ENCODE measurements at places on chromosomes 5 and 9.

GRCh38 chr5:73274121-73274520, 101.1 kb downstream of the TMEM174 start:
- no peak for DNase-seq

- DNase-seq = peak; percentile 17
Observed at GRCh38 chr5:170479484-170479883, 24.3 kb upstream of the KCNIP1 start.

- DNase-seq = peak; percentile 41
Observed at GRCh38 chr5:33423018-33423630, 17.6 kb upstream of the TARS1 start.

DNA sequence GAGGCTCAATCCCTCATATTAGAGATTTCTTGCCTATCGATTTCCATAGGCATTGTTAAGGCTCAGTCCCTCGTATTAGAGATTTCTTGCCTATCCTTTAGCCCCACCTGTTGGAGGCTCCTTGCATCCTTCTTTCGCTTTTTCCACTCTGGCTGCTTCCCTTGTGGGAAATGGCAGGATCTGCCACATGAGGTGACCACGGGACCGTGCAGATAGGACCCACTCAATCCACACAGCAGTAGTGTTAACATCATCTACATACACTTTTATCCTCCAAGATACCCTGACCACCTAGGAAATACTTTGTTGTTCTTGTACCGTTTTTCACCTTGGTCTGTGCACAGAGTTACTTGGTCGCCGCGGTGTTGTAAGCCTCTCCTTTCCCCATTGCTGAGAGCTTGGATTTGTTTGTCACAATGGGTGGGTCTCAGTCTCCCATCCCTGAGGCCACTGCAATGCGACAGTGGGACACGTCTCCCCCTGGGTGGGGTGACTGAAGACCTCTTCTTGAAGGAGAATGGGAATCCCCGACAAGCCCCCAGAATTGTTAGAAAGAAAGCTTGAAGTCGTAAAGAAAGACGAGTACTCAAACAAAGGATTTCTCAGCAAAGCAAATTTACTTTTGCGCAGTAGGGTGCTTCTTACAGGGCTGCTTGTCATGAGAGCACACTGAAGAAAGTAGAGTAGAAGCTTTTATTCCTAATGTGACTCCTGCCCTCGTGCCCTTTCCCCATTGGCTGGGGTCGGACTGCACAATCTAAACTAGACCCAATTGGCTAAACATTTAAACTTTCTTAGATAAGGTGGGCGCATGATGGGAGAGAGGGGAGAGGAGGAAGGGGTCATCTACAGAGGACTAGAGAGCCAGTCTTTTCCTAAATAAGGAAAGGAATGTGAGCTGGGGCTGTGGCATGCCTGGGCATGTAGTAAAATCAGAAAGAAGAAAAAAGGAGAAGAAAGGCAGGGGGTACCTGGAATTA, 19.8 kb downstream of the IFT74 start:
- peak; percentile 72 for DNase-seq

DNA sequence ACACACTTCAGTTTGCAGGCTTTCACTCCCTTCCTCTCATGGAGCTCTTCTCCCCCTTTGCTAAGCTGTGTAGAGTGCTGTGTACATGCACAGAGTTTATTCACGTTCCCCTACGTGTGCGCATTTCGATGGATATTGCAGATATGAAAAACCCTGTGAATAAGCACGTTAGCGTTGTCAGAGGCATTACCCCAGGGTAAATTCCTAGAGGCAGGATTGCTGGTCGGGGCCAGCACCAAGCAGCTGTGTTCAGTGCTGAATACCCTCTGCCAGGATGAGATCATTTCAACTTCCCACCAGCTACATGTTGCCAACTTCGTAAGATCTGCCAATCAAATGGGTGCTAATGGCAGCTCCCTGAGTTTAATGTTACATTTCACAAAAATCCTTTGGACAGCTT, 172.3 kb upstream of the PPP1R26 start:
- DNase-seq = no peak

DNA sequence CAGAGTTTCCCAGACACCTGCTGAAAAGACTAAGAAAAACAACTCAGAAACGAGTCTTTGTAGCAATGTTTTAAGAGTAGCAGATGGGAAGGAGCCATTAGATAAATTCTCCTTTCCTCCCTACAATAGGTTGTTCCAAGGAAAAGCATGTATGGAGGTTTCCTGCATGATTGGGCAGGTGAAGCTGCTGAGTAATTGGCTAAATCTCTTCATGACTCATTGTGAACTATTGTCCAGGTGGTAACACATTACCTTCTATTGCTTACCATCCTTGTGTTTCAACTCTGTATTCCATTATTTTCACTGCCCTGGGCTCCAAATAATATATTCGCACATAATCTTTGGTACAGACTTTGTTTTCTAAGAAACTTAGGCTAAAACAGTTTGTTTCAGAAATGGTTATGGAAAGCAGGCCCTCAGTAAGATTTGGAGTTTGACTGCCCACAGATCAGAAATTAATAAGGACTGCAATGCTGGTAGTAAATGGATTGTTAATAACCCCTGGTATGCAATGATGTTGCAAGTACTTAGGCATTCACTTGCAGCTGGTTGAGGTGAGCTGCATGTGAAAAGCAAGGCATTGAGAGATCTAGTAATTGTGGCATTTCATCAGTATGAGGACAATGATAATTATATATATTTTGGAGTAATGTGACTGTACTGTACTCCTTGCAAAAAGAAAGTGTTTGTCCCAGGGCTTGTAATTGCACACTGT, 281.4 kb upstream of the VLDLR start:
- no peak for DNase-seq

GRCh38 chr5:146048994-146049703, 56.2 kb downstream of the PLAC8L1 start:
- DNase-seq = peak; percentile 77

GRCh38 chr9:120983259-120983837, 56.8 kb upstream of the TRAF1 start:
- DNase-seq = no peak

- DNase-seq = no peak
Observed at GRCh38 chr5:119949426-119949999, 320.2 kb downstream of the FAM170A start.

DNA sequence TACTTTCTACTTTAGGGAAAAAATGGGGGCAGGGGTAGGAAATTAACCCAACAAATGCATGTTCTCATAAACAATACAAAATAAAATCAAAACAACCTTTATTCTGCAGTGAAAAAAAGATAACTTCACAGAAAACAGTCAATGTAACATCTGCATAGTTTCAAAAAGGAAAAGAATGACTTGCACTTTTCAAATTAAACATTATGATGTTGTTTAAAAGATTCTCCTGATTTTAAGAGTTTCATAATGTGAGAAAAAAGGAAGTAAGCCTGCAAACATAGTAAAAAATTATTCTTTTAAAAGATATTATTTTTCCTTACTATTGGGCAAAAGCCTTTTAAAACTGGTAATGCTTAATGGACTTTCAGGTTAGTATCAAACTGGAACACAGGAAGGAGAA, 7.6 kb downstream of the C9orf72 start:
- no peak for DNase-seq

- DNase-seq = no peak
Observed at GRCh38 chr9:2120926-2121689, 106.0 kb downstream of the SMARCA2 start.

- peak; percentile 56 for DNase-seq
Observed at GRCh38 chr9:749716-750115, 91.8 kb upstream of the DMRT1 start.

- DNase-seq = no peak
Observed at GRCh38 chr5:108953940-108954339, 206.2 kb downstream of the FER start.

DNA sequence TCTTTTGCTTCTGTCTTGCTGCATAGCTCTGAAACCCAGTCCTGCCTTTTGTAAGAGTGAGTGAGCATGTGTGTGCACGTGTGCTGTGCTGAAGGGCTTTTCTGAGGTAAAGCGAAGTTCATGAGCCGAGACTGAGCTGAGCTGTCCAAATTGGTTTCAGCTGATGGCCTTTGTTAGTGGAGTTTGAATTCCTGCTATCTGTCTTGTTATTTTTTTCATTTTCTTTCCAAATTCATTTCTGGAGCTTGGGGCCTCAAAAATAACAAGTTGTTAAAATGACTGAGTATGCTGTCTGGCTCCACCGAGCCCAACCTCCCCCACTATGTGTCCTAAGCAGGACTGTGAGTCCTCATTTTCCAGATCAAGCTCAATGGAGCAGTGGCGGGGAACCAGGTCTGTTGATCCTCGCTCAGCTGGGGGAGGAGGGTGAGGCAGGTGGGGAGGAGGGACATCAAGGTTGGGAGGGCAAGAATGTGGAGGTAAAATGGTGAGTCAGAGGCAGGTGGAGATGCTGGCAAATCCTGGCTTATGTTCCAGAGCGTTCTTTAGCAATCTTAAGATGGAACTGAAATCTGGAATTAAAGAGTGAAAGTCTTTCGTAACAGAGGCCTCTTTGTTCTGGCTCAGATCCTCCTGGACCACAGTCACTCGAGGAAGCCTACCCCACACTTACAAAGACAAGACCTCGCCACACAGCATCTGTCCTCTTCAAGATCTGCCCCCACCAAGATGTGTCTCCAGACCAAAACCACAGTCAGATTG, 63.9 kb downstream of the SREK1 start:
- no peak for DNase-seq

- no peak for DNase-seq
Observed at GRCh38 chr5:151925340-151925739, 689 bp upstream of the GLRA1 start.

DNA sequence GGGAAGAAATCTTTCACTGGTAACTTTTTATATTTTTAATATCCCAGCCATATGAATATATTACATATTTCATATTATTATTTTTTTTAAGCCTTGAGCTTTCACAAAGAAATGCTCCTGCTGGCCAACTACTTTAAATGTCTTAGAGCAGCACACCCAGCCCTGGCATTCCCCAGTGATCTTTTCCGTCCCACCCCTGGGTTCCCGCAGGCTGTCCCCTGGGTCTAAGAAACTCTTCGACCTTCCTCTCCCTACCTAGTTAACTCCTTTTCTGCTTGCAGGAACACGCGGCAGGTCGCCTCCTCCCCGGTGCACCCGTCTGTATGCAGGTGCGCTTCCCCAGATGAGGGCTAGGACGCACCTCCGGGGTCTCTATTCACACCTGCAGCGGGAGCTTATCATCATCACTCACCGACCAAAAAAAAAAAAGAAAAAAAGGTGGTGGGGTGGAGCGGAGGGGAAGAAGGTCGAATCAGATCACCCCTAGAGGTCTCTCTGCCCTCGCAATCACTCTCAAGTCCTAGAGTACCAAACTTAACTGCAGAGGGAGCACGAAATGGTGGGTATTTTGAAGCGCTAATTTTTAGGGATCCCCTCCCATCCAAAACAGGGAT, 696 bp downstream of the ZFP62 start:
- DNase-seq = peak; percentile 80

- DNase-seq = no peak
Observed at GRCh38 chr5:170092455-170093101, 13.1 kb upstream of the FOXI1 start.

- no peak for DNase-seq
Observed at GRCh38 chr5:29993286-29993685, 1200.2 kb upstream of the CDH6 start.

GRCh38 chr5:91777671-91778070, 394.6 kb upstream of the ARRDC3 start:
- no peak for DNase-seq

- no peak for DNase-seq
Observed at GRCh38 chr9:34085581-34086500, 37.2 kb upstream of the UBAP2 start.

GRCh38 chr9:134943836-134944235, 26.1 kb upstream of the FCN1 start:
- DNase-seq = no peak

GRCh38 chr5:53369681-53370080, 110.7 kb upstream of the FST start:
- no peak for DNase-seq

DNA sequence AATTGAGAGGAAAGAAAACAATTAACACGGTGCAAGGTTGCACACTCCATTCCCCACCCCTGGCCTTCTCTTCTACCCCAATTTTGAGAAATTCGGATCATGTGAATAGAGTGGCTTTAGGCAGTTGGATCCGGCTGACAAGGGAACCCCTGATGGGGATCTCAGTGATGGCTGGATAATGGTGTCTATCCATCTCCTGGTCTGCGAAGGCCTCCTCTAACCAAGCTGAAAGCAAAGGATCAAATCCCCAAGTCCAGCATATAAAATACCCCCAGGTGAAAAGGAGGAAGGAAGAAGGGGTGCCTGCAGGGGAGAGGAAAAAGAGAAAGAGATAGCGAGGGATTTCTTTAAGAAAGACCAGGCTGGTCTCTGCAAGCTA, 16.0 kb downstream of the NR2F1 start:
- no peak for DNase-seq

DNA sequence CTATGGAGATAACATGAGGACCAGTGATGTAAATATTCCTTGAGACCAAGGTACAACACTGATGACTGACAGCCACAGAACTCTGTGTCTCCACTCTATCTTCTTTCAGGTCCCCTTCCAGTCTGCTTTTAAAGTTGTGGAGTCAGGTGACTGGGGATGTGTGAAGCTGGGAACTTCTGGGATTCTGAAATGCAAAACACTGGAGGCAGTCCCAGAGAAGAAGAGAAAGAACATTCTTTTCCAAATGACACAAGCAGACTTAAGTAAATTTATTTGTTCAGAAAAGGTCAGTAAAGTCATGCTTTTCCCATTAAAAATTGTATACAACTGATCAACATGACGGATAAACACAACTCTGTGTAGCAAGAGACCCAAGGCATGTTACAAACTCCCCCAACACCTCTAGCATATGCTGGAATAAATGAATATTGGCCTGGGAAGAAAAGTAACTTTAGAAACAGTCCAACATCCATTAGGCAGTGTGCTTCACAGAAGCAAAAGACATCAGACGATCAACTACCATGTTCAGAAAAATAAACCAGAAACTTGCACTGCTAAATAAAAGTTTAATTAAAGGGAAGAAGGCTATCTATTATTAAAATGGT, 92.4 kb upstream of the IFNK start:
- DNase-seq = no peak

Data from KBM-7 (cell line).